ENCODE measurements at places on chromosomes 7 and 10.

GRCh38 chr7:42237811-42238541 lies 967 bp upstream of the GLI3 start:
- DNase-seq = no peak

DNA sequence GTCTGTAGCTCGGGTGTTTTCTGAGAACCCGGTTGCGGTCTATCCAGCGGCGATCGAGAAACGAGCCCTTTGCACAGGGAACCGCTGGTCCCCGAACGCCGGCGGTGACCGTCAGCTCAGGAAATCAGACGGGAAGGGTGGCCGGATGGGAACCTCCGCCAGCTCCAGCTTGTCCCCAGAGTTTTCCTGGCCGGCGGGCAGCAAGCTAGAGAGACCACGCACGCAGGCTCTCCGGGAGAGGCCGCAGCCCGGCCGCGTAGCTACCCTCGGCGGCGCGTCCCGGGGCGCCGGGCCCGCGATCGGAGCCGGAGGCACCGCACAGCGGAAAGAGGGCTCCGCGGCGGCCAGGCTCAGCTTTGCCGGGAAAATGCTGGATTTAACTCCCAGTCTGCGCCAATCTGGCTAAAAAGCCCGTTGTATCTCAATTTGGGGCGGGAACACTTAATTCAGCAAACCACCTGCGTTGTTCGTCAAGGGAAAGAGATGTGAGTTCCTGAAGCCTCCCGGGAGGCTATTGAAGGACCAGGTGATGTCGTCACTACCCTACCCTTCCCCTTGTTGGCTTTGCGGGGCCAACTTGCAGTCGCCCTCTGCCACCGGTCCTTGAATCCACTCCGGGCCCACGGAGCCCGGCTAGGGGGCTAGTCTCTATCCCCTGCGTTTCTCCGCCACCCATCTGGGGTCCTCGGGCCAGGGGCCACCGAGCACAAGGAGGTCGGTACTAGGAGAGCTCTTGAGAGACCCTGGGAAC lies 859 bp upstream of the CH25H start:
- DNase-seq = no peak

GRCh38 chr10:112815269-112816032 lies 134.6 kb upstream of the TCF7L2 start:
- no peak for DNase-seq

DNA sequence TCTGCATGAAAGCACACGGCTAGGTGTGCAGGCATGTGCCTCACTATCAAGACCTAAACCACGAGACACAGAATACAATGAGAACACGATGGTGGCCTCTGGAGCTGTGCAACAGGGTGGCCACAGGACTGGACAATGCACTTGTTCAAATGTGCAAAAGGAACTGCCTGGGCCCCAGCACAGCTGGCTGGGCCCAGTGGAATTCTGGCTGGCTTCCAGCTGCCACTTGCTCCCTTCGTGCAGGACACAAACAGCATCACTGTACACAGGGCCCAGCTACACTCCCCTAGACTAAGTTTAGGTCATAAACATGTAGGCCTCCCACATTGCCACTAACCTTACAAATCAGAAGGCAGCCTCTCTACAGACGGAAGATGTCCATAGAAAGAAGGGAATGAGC lies 23.4 kb downstream of the DOCK4 start:
- no peak for DNase-seq

DNA sequence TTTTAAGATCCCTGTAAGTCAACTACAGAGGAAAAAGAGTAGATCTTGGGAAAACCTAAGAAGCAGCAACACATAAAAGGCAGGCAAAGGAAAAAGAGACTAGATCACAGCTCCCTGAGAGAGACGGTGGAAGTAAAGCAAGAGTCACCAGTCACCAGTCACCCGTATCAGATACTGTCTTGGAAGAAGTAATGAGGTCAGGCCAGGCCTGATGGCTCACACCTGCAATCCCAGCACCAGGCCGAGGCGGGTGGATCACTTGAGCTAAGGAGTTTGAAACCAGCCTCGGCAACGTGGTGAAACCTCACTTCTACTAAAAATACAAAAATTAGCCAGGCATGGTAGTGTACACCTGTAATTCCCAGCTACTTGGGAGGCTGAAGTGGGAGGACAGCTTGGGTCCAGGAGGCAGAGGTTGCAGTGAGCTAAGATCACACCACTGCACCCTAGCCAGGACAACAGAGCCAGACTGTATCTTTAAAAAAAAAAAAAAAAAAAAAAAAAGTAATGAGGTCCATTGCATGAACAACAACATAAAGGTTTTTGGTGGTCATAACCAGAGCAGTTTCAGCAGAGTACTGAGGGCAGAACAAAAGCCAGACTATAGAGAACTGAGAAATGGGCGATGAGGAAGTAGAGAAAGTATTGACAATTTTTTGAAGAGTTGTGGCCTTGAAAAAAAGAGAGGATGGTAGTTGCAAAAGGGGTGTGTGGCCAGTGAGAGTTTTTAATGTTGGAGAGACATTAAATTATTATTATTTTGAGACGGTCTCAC lies 16.9 kb downstream of the ZNF713 start:
- no peak for DNase-seq

- DNase-seq = no peak
These were observed 186.3 kb upstream of the ADCY1 start for GRCh38 chr7:45387837-45388236.

DNA sequence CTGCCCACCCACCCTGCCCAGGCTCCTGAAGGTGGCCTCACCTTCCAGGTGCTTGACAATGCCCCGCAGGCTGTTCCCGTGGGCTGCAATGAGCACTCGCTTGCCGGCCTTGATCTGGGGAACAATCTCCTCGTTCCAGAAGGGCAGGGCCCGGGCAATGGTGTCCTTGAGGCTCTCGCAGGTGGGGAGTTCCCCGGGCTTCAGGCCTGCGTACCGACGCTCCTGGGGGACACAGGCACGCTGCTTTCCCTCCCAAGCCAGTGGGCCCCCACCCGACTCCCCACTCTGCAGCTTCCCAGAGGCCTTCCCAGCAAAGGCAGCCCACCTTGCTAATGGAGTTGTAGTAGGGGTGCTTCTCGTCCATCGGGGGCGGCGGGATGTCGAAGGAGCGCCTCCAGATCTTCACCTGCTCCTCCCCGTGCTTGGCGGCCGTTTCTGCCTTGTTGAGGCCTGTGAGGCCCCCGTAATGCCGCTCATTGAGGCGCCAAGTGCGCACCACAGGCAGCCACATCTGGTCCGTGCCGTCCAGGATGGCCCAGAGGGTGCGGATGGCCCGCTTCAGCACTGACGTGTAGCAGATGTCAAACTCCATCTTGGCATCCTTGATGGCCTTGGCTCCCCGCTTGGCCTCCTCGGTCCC lies 456 bp downstream of the PGAM2 start:
- no peak for DNase-seq

- DNase-seq = no peak
These were observed 99.6 kb upstream of the KMT2E start for GRCh38 chr7:104914421-104914820.

DNA sequence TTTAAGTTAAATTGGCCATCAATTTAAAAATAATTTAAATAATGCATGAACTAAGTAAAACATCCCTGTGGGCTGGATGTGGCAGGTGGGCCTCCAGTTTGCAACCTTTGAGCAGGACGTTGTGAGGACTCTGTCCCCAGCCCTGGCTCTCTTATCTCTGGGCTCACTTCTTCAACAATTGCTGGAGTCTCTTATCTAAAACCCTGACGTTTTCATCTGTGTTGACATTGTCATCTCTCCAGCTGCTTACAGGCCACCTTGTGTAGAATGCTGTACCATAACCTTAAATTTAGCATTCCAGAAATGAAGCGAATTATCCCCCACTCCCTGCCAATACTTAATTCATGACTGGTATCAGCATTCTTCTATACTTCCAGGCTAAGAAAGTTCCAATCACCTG lies 3.2 kb upstream of the KIF5B start:
- no peak for DNase-seq

DNA sequence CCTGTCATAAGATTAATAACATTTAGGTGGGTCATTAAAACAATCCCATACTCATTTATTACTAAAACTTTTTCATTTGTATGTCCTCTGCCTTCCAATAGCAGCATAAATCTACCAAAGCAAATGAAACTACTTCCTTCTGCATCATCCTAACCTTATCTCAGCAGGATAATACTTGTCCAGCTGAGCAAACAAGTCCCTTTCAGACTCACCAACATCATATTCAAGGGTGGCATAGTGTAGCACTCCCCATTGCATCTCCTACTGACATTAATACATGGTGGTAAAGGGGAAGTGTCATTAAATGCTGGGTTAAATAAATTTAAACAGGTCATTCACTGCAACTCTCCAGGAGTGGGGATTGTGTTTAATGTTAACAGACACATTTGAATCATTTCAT lies 3.4 kb upstream of the MINDY3 start:
- DNase-seq = no peak

- DNase-seq = no peak
These were observed 70.0 kb downstream of the CRTAC1 start for GRCh38 chr10:97960269-97961056.

GRCh38 chr7:88041583-88041982 lies 107.5 kb downstream of the ADAM22 start:
- no peak for DNase-seq

GRCh38 chr7:31099451-31100444 lies 47.6 kb downstream of the ADCYAP1R1 start:
- no peak for DNase-seq

DNA sequence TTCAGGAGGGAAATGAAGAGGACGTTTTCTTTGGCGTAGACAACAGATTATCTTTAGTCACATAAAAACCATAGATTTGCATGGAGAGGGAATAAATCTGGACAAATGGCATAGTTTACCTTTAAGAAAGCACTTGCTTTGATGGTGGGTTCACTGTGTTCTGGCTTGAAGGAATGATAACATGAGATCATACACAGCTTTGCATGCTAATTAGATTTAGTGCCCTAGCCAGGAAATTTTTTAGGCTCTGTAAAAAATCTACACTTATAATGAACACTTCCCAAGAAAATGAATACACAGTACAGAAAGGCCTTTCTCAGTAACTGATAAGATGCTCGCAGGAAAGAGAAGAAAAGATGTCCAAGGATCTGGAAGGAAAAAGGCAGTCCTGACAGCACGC lies 218.2 kb upstream of the AOAH start:
- DNase-seq = no peak

GRCh38 chr10:99296605-99297004 lies 32.6 kb upstream of the CNNM1 start:
- DNase-seq = no peak

DNA sequence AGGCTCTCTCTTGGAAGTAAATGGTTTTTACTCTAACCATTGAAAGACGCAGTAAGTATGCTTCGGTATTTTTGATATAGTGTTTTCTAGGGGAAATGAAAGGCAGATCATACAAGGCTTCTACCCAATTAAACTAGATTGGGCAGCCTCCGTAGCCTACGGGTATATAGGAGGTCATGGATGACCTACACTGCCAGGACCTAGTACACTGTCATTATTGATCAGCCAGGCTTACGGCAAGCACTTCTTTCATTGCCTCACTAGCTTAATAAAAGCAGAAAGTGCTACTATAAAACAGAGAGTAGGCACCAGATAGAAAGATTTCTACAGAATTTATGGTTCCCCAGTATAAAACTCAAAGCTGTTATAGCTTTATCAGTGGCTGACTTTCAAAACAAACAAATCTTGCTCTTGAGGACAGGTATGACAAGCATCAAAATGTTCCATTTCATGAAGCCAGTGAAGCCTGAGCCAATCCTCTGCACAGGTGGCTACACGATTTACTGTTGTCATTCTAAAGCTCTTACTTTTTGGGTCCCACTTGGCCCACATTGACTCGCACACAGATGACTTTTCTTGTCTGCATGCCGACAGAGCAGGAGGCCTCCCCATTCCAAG lies 358.1 kb downstream of the THSD7A start:
- no peak for DNase-seq

DNA sequence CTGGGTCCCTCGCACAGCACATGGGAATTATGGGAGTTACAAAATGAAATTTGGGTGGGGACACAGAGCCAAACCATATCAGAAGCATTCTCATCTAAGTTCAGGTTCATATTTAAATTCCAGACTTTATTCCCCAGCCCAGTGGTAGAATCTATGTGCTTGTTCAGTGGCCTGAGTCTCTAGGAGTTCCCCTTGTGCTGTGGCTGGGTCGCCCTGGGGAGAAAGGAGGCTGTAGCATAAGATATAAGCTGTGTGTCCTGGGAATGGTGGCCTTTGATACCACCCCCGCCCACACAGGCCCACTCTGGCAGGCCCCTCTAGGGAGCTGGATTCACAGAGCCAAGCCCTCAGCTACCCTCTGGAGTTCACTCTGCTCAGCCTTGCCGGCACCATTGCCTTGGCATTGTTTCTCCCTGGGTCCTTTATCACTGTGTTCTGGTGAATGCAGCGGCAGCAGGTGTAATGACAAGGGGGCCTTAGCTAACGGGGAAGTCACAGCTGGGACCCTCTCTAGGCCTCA lies 64.2 kb downstream of the MINDY4 start:
- DNase-seq = no peak

All from NCI-H526 (cell line).